Heart right ventricle (tissue), 16 donors: ENCODE measurements at places on chromosomes 13 and 19. TPM values are rescaled to one million over a fixed set of nuclear protein-coding genes. Genes with fewer than 3 reads are reported as not detected.

Gene NLRP7
- not detected for total RNA-seq

Gene RNF17
- total RNA-seq = not detected

Gene ZNF563
- 4.2 TPM for total RNA-seq

Gene TEX101
- not detected for total RNA-seq

DNA sequence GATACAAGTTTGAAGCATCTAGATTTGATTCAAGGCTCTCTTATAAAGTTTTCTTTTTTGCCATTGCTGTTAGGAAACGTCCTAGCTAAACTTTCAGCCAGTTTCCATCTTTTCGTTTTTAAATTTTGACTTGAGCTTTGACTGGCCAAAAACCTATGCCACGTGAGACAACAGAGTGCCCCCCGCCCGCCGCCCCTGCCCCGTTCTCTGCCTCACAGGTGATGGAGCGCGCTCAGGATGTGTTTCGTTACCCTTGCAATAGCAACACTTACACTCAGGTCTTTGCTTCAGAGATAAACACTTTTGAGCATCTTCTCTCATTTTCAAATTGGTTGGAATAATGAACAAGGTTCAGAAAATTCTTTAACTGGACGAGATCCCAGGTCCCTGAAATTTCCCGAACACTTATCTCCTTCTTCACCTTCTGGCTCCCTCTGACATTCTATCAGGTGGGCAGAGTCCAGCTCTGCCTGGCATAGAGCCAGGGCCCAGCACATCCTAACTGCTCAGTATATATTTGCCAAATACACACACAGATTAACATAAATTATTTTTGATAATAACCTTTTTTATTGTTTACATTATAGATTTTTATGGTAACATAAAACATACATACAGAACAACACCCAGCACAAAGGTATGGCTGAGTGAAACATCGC, 301.1 kb downstream of the IRS2 start:
- H3K36me3 ChIP-seq = no peaks in the 10 kb centered on the region
- peaks cover 5% of the 10 kb centered on the region for H3K27me3 ChIP-seq
- no peak overlapping the region for H3K4me3 ChIP-seq
- H3K4me1 ChIP-seq = no peaks in the 10 kb centered on the region
- DNase-seq = no peak
- H3K27ac ChIP-seq = no peak overlapping the region

GRCh38 chr13:104510422-104510821, 1444.2 kb upstream of the SLC10A2 start:
- no peaks in the 10 kb centered on the region for H3K4me1 ChIP-seq
- H3K27me3 ChIP-seq = no peaks in the 10 kb centered on the region
- no peaks in the 10 kb centered on the region for H3K36me3 ChIP-seq
- H3K27ac ChIP-seq = no peak overlapping the region
- no peak overlapping the region for H3K4me3 ChIP-seq
